ENCODE measurements at places on chromosomes 4 and X.
A peak's percentile ranks its signal among the peaks of the same experiment; 100 is the strongest.

- H3K4me1 ChIP-seq: peaks cover 2% of the 10 kb centered on the region
- no peaks in the 10 kb centered on the region for H3K27me3 ChIP-seq
- H3K4me3 ChIP-seq: no peak overlapping the region
- no peak for DNase-seq
Measured at GRCh38 chr4:67436742-67437141, 108.6 kb downstream of the CENPC start.

DNA sequence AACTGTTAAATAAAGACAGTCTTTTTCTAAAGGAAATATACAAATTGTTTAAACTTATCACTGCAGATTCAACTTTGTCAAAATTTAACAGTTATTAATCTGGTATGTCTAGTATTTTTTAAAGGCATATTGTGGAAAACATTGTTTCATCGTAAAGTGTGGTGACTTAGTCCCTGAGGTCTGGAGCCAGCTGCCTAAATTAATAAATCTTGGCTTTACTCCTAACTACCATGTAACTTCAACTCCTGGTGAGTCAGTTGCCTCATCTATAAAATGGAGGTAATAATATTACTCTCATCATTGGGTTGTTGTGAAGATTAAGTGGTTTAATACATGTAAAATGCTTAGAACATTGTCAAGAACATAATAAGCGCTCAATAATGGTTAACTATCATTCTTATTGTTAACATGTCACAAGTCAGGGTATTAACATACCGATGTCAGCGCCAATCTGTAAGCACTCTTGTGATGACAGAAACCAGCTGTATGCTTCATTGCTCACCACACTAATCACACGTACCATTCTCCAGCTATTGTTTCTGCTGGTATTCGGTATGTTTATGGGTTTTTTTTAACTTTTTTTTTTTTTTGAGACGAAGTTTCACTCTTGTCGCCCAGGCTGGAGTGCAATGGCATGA is 14.1 kb upstream of the SMIM43 start:
- no peaks in the 10 kb centered on the region for H3K4me1 ChIP-seq
- no peak overlapping the region for H3K4me3 ChIP-seq
- H3K27ac ChIP-seq: no peak overlapping the region
- peaks cover 39% of the 10 kb centered on the region for H3K27me3 ChIP-seq
- DNase-seq: no peak

DNA sequence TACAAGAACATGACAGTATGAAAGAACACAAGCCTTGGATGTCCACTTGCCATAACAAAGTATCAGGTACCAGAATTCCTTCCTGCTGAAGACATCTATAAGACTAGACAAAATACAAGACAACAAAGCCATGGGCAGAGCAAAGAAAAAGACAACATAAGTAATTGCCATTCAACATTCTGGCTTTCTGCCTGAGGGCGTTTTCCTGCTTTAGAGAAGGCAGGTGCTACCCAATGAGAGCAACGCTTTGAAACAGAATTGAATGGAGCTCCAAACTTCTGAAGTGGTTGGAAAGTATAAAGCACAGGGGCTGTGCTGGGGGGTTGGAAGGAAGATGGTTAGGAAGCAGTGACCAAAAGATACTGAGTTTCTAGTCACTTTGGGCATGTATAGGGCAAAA is 30.1 kb downstream of the PDE5A start:
- H3K27me3 ChIP-seq: peaks cover 5% of the 10 kb centered on the region
- H3K27ac ChIP-seq: no peak overlapping the region
- no peaks in the 10 kb centered on the region for H3K4me1 ChIP-seq
- DNase-seq: no peak
- no peak overlapping the region for H3K4me3 ChIP-seq

DNA sequence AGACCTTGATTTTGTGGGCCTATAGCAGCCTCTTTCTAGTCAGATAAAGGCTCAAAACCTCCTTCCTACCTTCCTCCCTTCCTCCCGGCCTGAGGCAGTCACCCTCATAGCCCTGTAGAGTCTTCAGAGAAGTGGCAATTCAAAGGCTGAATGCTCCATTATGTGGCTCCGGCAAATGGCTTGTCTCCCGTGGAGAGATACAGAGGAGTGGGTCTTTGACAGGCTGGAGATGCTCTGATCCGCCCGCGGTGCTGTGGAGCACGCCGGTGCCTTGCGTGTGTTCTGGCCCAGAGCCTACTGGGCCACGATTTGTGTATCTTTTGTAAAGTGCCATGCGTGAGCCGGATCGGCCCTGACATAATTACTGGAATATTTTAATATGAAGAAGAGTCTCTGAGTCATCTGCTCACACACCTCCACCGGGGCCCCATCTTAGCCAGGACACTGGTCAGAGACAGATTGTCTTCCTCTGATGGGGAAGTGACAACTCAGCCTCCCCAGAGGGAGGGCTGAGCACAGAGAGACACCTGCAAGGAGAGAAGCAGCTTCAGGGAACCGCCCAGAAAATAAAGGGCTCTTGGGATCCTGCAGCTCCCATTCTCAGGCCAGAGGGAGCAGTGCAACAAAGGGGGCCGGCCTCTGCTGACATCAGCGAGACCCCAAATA is 88.7 kb downstream of the DCTD start:
- H3K36me3 ChIP-seq: no peaks in the 10 kb centered on the region
- H3K4me1 ChIP-seq: peaks cover 15% of the 10 kb centered on the region
- no peak for DNase-seq
- H3K4me3 ChIP-seq: no peak overlapping the region

GRCh38 chrX:128165884-128166408 is 113.7 kb upstream of the ACTRT1 start:
- H3K27me3 ChIP-seq: no peaks in the 10 kb centered on the region
- H3K36me3 ChIP-seq: no peaks in the 10 kb centered on the region
- DNase-seq: no peak
- no peak overlapping the region for H3K27ac ChIP-seq
- no peaks in the 10 kb centered on the region for H3K4me1 ChIP-seq

- DNase-seq: no peak
- peaks cover 14% of the 10 kb centered on the region for H3K36me3 ChIP-seq
- peaks cover 7% of the 10 kb centered on the region for H3K4me1 ChIP-seq
- no peak overlapping the region for H3K27ac ChIP-seq
Measured at GRCh38 chr4:185322803-185323202, 72.9 kb downstream of the LRP2BP start.

DNA sequence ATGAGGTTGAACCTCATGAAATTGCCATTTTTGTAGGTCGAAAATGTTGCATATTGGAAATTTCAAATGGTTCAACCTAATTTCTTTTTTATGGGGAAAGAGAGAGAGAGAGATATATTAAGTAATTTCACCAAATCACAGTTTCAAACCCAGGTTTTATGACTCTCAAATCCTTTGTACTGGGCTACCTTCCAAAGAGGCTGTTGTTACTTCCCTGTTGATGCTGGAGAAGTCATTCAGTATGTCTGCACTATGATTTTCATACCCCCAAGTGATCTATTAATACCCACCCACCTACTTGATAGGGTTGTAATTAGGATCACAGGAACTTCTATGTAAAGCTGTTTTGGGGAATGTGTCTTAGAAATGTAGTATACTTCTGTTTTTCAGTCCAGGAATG is 109.9 kb downstream of the ZNF330 start:
- no peak for DNase-seq
- no peaks in the 10 kb centered on the region for H3K36me3 ChIP-seq
- no peak overlapping the region for H3K4me3 ChIP-seq

- no peaks in the 10 kb centered on the region for H3K4me1 ChIP-seq
- H3K36me3 ChIP-seq: no peaks in the 10 kb centered on the region
- no peak for DNase-seq
Measured at GRCh38 chr4:89158884-89159503, 47.7 kb downstream of the TIGD2 start.

DNA sequence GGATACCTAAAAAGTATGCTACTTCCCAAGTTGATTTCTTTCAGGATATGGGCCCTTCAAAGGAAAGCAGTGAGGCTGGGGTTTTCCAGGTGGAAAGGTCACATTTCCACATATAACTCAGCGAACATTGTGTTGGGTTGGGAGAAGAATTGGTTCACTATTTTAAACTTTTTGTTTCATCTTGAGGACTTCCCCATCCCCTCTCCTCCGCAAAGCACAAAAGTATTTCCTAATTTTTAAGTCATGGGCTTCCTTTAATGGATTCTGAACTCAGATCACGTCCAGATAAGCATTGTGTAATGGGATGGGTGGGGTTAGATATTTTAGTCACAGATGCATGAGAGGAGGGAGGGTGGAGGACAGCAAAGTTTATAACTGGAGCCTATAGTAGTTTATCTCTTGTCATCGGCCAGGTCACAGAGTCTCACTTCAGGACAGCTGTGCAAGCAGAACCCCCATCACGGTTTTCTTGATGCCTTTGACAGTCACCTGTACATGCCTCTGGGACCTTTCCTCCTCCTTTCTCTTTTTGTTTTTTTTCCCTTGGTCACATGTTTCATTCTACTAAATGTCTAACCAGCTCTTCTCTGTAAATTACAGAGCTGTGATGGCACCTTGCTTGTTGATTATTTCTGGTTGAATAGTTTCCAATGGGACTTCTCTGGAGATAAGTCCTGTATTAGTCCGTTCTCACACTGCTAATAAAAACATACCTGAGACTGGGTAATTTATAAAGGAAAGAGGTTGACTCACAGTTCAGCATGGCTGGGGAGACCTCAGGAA is 115.4 kb downstream of the PTTG2 start:
- no peak for DNase-seq
- peaks cover 49% of the 10 kb centered on the region for H3K36me3 ChIP-seq
- H3K4me1 ChIP-seq: peaks cover 28% of the 10 kb centered on the region

GRCh38 chr4:14383652-14384051 is 618.6 kb upstream of the CPEB2 start:
- no peaks in the 10 kb centered on the region for H3K4me1 ChIP-seq
- DNase-seq: no peak
- no peaks in the 10 kb centered on the region for H3K27me3 ChIP-seq
- no peaks in the 10 kb centered on the region for H3K36me3 ChIP-seq
- H3K4me3 ChIP-seq: no peak overlapping the region

GRCh38 chrX:79181401-79181800 is 36.9 kb downstream of the GPR174 start:
- H3K4me3 ChIP-seq: no peak overlapping the region
- peaks cover 15% of the 10 kb centered on the region for H3K36me3 ChIP-seq
- peaks cover 30% of the 10 kb centered on the region for H3K4me1 ChIP-seq
- no peaks in the 10 kb centered on the region for H3K27me3 ChIP-seq
- no peak for DNase-seq

- H3K4me3 ChIP-seq: no peak overlapping the region
- H3K27ac ChIP-seq: no peak overlapping the region
- no peaks in the 10 kb centered on the region for H3K36me3 ChIP-seq
- peaks cover 43% of the 10 kb centered on the region for H3K27me3 ChIP-seq
Measured at GRCh38 chrX:135024526-135024925, 2.2 kb upstream of the RTL8B start.

DNA sequence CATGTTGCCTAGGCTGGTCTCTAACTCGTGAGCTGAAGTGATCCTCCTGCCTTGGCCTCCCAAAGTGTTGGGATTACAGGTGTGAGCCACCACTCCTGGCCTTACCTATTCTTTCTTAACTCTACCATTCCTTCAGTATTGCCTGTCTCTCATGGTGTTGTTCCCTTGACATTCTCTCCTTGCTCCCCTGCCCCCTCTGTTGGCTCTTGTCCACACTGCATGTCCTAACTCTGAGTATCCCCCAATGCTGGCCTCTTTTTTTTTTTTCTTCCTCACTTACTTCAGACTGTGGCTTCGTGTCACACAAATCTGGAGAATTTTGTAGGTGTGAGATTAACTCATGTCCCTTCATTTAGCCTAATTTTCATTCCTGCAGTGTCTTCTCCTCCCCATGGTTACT is 22.9 kb upstream of the FRMPD4 start:
- DNase-seq: no peak
- H3K27me3 ChIP-seq: no peaks in the 10 kb centered on the region
- no peak overlapping the region for H3K27ac ChIP-seq
- no peak overlapping the region for H3K4me3 ChIP-seq

- H3K4me3 ChIP-seq: no peak overlapping the region
- DNase-seq: no peak
- no peaks in the 10 kb centered on the region for H3K4me1 ChIP-seq
- H3K27me3 ChIP-seq: no peaks in the 10 kb centered on the region
- no peak overlapping the region for H3K27ac ChIP-seq
Measured at GRCh38 chrX:26008691-26009090, 129.5 kb upstream of the MAGEB18 start.

DNA sequence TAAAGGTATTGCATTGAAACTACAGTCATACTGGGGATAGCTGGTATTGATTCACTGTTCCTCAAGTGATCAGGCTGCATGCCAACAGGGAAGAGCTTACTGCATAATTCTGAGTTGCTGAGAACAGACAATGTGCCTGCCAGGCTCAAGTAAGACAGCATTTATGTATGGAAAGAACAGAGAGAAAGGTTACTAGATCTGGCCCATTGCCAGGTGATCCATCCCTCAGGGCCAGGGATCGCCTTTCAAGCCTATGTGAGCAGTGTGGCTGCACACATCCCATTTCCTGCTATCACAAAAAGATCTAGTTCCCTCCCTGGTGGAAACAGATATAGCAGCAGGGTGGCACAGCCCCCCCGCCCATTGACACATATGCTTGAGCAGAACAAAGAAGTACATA is 254.0 kb downstream of the TMA16 start:
- no peak overlapping the region for H3K27ac ChIP-seq
- no peaks in the 10 kb centered on the region for H3K36me3 ChIP-seq
- DNase-seq: no peak
- H3K27me3 ChIP-seq: no peaks in the 10 kb centered on the region
- H3K4me1 ChIP-seq: no peaks in the 10 kb centered on the region
- H3K4me3 ChIP-seq: no peak overlapping the region

GRCh38 chr4:67573193-67573592 is 14.7 kb downstream of the STAP1 start:
- H3K4me1 ChIP-seq: peaks cover 40% of the 10 kb centered on the region
- peak overlapping the region; percentile 23 for H3K4me3 ChIP-seq
- no peaks in the 10 kb centered on the region for H3K27me3 ChIP-seq

DNA sequence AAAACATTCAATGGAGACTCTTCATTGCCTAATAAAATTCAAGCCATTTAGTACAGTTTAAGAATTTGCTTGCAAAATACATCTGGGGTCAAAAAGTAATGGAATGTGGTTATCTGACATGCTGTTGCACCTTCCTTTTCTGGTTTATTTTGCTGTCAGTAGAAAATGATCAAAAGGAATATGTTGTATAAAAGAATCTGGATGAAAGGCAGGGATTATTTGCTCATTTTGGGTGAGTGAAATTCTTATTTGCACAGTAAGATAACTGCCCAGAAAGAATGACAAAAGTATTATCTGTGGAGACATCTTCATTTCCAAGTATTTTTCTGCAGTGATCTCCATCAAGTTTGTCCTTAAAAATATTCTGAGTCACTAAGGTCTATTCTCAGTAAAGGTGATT is 30.4 kb downstream of the BOD1L1 start:
- DNase-seq: no peak
- no peaks in the 10 kb centered on the region for H3K27me3 ChIP-seq
- H3K4me1 ChIP-seq: peaks cover 9% of the 10 kb centered on the region
- H3K4me3 ChIP-seq: no peak overlapping the region
- peaks cover 70% of the 10 kb centered on the region for H3K36me3 ChIP-seq
